Astrocyte (in vitro differentiated cells and primary cell): ENCODE measurements at places on chromosomes 6 and 20.
A peak's percentile ranks its signal among the peaks of the same experiment; 100 is the strongest.

GRCh38 chr20:17617868-17618672 lies 48.2 kb downstream of the DSTN start:
- no peaks in the 10 kb centered on the region for H3K27me3 ChIP-seq
- DNase-seq, result no peak

- no peak overlapping the region for H3K27ac ChIP-seq
- peaks cover 11% of the 10 kb centered on the region for H3K27me3 ChIP-seq
- H3K4me1 ChIP-seq, result no peaks in the 10 kb centered on the region
- H3K4me3 ChIP-seq, result no peak overlapping the region
These were observed 14.0 kb downstream of the RIMS4 start for GRCh38 chr20:44796311-44796710.

GRCh38 chr6:24520929-24521546 lies 26.3 kb downstream of the ALDH5A1 start:
- H3K27ac ChIP-seq, result no peak overlapping the region
- H3K27me3 ChIP-seq, result no peaks in the 10 kb centered on the region
- no peak for DNase-seq
- H3K4me1 ChIP-seq, result no peaks in the 10 kb centered on the region
- H3K4me3 ChIP-seq, result no peak overlapping the region
- H3K36me3 ChIP-seq, result no peaks in the 10 kb centered on the region

GRCh38 chr20:10618611-10619245 lies 55.1 kb downstream of the JAG1 start:
- H3K4me3 ChIP-seq, result no peak overlapping the region
- no peaks in the 10 kb centered on the region for H3K36me3 ChIP-seq
- peaks cover 27% of the 10 kb centered on the region for H3K4me1 ChIP-seq
- H3K27ac ChIP-seq, result peak overlapping the region; percentile 73
- DNase-seq, result no peak

- H3K4me1 ChIP-seq, result no peaks in the 10 kb centered on the region
- H3K4me3 ChIP-seq, result no peak overlapping the region
- H3K27me3 ChIP-seq, result peaks cover 14% of the 10 kb centered on the region
These were observed 8.1 kb downstream of the TREML4 start for GRCh38 chr6:41236276-41236675.

DNA sequence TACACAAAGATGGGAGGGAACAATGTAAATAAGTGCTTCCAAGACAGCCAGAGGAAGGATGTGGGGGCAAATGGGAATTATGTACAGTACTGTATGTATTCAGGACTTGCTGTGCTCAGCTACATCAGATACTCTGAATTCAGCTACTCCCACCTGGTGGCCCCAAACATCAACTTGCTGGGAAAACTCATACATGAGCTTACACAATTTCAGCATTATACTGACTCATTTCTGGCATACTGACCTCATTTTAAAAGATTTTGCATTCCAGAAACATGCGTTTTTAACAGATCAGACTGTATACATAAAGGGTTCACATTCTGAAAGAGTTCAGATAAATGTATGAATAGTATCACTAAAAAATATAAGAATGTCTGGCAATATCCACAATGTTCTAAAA lies 59.7 kb downstream of the GPX5 start:
- peak overlapping the region; percentile 25 for H3K27ac ChIP-seq
- no peaks in the 10 kb centered on the region for H3K36me3 ChIP-seq
- DNase-seq, result peak; percentile 55
- peaks cover 20% of the 10 kb centered on the region for H3K4me1 ChIP-seq
- H3K27me3 ChIP-seq, result no peaks in the 10 kb centered on the region
